Brain (organoid and tissue), 16 donors: ENCODE measurements at places on chromosomes 1 and 21.

DNA sequence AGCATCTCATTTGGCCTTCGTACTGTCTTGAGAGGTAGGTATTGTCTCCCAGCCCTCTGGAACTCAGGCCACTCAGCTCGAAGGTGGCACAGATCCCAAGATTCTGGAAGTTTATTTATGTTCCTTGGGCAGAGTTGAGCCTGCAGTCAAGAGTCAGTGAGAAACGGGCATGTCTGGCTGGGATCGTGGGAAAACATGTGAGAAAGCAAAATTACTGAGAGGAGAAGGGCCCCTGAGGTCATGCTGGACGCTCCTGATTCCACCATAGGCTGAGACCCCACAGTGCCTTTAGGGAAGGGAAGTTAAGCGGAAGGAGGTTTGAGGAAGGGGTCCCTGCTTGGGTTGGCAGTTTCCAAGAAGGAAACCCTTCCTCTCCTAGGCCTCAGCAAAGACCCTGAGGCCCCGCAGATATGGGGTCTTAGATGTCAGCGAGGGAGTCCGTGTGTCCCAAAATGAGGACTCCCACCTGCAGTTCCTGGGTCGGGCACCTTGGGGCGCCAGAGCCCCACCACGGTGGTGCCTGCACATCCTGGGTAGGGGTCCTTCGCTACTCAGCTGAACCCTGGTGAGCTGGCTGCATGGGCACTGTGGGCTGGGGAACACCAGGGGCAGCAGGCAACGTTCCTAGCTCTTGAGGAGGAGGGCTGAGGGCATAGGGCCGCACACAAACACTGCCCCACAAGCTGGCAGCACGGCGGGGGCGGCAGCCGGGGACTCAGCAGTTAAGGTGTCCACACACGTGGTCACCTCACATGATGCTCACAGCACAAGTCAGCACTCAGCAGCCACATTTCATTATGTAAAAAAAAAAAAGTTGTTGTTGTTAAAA, 12.3 kb upstream of the SEMA4A start:
- peak; percentile 67 for DNase-seq

DNA sequence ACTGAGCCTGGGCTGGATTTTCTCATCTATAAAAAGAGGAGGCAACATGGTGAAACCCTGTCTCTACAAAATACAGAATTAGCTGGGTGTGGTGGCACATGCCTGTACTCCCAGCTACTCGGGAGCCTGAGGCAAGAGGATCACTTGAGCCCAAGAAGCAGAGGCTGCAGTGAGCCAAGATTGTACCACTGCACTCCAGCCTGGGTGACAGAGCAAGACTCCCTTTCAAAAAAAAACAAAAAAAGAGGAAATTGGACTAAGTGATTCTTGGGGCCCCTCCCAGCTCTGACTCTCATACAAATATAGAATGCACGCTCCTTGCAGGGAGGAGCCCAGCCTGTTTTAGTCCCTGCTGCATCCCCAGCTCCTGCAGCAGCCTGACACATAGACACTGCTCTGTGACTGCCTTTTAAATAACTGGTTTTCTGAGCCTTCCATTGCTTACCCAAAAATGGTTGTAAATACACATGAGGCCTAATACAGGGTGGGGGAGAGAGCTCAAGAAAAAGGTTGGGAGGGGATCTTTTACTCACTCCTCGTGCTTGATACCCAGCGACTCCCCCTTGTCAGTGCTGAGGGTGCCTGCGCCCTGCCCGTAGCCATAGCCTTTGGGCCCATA, 17.2 kb downstream of the CSRP1 start:
- no peak for DNase-seq

DNA sequence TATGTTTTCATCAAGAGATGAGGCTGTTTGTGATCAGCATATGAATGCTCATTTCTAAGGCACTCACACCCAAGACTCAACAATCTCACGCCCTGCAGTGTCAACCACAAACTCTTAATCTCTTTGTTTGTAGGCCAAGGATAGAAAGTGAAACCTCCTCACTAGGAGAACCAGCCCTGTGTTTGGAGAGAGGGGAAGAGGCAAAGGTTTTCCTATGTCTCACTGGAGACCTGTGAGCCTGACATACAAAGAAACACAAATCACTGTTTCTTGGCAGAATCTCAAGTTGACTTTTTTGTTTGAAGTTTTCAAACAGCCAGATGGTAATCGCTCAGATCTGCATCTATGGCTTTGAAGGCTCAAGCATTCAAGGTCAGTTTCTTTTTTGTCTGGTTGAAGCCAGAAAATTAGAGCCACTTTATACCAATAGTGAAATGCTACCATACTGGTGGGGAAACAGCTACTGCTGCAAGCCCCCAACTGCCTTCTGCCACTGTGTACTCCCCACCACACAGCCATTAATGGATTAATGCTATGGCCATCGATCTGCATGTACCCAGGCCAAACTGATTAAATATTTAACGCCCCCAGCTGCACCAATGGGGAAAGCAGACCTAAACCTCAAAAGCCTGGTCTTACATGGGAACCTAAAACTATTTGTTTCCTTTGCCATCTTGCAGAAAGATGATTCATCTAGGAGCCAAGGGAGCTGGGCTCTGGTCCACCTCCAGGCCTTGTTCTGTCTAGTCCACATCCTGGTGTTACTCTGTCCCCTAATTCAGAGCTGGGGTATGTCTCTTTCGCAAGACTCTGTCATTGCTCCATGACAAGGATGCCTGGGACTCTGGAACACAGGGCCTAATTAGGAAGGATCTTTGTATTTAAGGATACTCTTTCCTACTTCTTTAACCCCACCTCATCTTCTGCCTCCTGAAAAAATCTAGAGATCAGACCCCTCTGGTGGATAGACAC, 16.3 kb downstream of the PDZK1 start:
- peak; percentile 4 for DNase-seq

GRCh38 chr1:195979646-195980045, 628.6 kb downstream of the KCNT2 start:
- DNase-seq = no peak

DNA sequence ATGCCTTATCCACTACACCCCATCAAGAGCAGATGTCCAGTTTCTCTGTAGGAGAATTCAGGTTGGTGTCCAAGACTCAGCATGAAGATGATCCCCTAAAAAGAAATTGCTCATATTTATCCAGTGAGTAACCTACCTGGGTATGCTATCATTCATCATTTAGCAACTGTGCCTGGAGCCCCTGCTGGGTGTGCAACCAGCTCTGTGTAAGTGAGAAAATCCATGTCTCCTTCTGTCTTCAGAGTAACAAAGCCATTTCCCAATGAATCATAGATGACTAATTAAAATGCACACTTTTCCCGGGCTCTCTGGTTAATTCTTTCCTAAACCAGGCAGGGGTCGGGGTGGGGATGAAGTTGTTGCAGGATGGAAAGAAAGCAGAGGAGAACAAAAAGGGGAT, 35.8 kb downstream of the OLFML3 start:
- no peak for DNase-seq

- DNase-seq = peak; percentile 90
Measured at GRCh38 chr1:115190540-115191170, 101.4 kb upstream of the TSPAN2 start.

DNA sequence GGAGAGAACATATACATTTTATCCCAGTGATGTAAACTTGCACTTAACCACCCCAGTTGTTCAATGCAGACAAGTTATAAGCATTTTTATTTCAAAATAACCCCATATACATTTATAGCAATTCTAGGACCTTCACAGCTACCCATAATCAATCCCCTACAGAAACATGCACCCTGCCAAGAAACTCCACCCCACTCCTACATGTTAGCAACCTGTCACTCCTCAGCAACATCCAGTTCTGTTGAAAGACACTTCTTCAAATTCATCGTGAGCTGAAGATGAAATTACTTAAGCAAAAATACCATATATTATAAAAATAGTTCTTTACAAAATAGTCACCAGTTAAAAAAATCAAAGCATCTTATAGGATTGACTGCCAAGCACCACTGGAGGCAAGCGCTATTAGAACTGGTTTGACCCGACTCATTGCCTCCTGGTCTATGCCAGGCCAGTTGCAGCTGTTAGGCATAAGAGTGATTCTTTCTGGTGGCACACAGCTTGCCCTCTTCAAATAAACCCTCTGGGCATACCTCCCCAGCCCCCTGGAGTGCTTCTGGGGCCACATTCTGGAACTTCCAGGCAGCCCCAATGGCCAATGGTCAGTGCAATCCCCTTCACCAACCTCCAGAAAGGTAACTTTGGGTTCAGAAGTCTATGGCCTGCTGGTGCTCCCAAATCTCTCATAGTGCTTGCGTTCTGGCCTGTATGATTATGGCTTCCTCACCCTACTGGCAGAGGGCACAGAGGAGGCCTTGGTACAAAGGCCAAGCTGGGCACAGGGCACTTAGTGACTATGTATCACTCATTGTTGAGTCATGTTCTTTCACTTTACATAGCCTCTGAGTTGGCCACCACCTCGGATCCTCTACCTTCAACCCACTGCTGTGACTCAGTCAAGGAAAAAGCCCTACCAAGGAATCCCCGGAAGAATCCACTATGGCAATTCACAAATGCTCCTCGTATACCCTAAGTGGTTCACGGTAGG, 72.2 kb upstream of the RALGPS2 start:
- no peak for DNase-seq

DNA sequence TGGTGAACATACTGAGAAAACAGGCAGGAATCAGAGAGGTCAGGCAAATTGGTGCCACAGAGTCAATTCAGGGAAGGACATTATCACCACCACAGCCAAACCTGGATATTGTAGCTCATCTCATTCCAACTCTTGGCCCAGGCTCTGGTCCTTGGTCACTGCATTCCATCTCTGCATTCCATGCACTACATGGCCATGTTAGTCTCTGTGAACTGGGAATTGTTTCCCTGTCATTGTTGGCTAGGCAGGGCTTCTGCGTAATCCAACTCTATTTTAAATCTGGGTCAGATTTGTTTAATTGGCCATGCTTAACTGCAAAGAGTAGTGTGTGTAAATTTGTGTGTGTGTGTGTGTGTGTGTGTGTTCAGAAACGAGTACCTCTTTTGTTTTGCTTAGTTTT, 837.6 kb upstream of the ADAMTS5 start:
- DNase-seq = no peak

DNA sequence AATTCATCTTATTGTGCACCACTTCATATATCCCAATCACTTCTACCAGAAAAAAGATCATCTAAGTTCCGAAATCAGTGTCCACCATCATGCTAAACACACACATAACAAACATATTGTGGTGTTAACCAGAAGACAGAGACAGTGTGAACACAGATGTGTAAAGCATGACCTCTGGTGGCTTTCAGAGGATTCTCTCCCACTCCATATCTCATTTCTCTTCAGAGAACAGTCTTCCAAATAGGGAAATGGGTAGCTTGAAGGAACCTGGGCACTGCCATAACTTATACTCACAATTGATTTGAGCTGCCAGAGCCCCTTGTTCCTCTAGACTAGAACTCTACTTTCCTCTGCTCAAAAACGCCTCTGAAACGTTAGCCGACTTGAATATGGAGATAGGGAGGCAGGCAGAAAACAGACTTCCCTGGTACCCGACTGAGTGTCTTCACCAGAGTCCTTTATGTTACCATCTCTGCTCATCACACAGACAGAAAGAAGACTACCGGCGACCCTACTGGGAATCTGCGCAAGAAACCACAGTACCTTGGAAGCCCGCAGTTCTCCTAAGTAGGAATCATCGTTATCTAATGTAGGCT, 1.8 kb upstream of the ELAPOR1 start:
- no peak for DNase-seq

GRCh38 chr21:46457801-46458314, 833 bp upstream of the DIP2A start:
- no peak for DNase-seq

DNA sequence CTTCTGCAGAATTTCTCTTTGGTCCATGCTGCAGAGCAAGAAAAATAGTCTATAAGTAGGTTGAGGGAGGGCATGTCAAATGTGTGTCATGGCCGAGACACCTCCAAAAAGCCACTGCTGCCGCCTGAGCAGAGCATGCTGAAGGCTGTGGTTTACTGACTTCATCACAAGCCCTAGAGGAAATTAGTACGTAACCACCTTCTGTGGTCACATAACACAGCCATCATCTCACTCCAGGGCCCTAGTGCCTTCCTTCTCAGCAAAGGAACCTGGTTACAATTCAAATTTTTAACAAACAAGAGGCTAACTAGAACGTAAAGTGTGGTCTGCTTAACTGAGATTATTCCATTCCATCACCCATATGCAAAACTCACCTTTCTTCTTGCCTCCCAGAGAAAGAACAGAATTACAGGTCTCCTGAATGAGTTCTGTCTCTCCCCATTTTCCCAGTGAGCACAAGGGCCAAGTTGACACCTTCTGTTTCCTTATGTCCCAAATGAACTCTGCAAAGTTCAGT, at the start of gene PTPN22:
Gene PTPN22, minus strand, starts transcription at position 116 of the 517 bp plus-strand sequence.
- DNase-seq = no peak

GRCh38 chr1:165823552-165824268, 3.7 kb upstream of the UCK2 start:
- DNase-seq = no peak

DNA sequence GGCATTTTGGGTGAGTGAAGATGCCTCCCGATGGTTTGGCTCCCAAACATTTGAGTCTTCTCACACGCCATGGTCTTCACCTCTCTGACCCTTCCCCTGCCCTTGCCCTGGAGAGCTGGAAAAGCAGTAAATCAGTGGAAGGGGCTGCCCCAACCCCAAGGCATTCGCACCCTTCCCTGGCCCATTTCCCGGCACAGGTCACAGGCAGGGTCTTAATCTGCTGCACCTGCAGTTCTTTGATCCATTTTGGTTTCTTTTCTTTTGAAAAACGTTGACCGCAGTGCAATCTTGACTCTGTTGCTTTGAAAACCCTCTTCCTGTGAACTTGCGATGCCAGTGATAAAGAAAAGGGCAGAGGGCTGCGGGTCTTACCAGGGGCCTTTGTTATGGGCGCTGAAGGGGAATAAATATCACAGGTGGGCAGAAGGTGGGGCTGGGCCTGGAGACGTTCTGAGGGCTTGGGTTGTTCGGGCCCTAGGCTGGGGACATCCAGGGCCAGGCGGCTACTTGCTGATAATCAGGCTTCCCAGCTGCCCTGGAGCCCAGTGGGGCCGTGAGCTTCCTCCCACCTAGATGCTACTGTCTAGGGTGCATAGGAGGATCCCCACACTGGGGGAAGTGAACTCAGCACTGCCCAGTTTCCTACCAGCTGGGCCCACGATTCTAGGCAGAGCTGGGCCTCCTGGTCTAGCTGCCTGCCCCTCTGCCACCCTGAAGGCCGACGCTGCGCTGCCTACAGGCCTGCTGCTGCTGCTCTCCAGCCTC, 38.6 kb upstream of the EPS8L3 start:
- no peak for DNase-seq

- DNase-seq = no peak
Measured at GRCh38 chr1:235473806-235474205, 30.4 kb downstream of the B3GALNT2 start.

DNA sequence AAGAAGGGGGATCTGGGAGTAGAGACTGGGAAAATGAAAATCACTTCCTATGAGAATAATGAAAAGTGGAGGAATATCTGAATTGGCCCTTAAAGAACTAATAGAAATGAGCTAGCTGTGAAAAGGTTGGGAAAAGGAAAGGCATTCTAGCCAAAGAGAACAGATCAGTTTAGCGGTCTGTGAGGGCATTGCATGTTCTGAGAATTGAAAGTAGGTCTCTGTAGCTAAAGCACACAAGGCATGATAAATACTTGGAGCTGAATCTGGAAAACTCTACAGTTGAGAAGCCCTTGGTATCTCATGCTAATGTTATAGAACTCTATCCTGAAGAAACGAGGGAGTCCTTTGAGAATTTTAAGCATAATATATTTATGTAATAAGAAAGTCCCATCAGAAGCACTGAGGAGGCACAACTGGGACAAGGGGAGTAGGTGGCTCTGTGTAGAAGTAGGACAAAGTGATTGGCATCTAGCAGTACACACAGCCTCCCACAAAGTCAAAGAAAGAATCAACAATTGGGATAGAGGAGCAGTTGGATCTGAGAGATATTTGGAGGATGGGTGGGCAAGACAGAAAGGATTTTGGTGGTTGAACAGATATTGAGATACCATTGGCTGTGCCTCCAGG, 78.7 kb downstream of the GREM2 start:
- no peak for DNase-seq
